T-helper 22 cell (primary cell): ENCODE measurements at places on chromosomes 13 and 19.
A peak's percentile ranks its signal among the peaks of the same experiment; 100 is the strongest.

DNA sequence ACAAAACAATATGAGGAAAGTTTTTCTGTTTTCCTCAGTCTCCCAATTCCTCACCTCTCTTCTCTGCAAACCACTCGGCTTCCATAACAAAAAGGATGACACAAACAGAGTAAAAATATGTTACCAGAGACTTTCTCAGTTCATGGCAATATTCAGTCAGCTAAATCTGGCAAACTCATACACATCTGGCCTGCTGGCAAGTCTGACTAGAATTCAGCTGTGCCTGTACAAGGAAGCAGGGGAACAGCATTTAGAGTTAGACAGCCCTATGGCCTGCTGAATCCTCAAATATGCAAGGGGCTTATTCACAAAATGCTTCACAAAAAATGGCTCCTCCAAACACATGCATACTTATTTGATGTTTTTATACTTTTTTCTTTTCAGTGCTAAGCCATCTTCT, 227.8 kb downstream of the ENOX1 start:
- no peak for DNase-seq

- no peak for DNase-seq
Measured at GRCh38 chr13:80599765-80600164, 258.8 kb upstream of the SPRY2 start.

GRCh38 chr13:107192289-107192688, 624.4 kb upstream of the ARGLU1 start:
- DNase-seq: no peak

GRCh38 chr19:30857388-30857787, 485.2 kb downstream of the ZNF536 start:
- DNase-seq: no peak

- peak; percentile 62 for DNase-seq
Measured at GRCh38 chr19:4369109-4369887, 25.9 kb downstream of the MPND start.

- no peak for DNase-seq
Measured at GRCh38 chr13:110242615-110243014, 64.3 kb downstream of the COL4A1 start.

DNA sequence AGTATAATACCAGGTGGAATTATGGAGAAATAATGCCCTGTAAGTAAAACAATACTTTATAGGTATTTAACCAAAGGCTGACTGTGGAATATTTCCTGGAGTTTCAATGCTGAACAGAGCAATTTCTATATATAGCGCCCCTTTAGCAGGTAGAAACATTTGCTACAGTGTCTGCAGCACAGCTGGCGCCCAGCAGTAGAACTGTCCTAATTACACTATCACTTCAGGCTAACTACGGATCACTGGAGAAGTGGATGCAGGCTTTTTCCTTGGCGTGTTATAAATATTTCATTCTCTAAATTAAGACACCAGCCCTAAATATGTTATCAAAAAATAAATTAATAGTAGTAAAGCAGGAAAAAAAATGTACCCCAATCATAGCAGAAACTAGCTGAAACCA, 3.1 kb downstream of the SHISA2 start:
- no peak for DNase-seq

DNA sequence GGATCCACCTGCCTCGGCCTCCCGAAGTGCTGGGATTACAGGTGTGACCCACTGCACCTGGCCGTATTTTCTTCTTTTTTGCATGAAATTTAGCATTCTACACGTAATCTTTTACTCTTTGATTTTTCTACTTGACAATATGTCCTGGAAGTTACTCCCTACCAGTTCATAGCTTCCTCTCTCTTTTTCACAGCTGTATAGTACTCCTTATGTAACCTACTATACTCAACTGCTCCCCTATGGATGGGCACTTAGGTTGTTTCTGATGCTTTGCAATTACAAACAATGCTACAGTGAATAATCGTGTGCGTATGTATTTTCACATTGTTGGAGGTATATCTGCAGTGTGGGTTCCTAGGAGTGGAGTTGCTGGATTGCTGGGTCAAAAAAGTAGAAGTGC, 90.5 kb upstream of the FARP1 start:
- DNase-seq: no peak

- DNase-seq: no peak
Measured at GRCh38 chr19:10815969-10816644, 19.9 kb downstream of the TMED1 start.

DNA sequence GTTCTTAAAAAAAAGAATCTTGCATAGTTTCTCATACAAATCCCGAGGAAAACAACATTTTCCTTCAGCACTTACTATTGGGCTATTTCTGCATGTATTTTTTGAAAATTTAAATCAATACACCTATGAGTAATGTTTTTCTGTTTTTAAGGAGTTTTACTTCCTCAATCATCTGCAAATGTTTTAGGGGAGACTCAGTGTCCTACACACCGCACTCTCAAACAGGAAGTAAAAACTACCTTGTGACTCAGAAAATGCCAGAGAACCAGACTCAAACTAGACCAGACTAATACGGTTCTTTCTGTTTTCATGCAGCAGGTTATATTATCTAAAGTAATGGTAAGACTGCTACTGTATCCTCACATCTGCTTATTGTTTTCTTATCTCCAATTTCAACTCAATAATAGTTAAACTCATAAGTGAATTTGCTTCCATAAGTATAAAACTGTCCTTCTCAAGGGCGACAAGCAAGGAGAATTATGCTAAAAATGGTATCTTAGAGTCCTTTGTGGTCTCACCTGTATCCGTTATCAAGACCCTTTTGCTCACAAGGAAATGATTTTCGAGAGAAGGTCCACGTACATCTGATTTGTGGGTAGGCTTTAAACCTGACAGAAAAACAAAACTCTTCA, 52.5 kb downstream of the FLT3 start:
- DNase-seq: no peak

- DNase-seq: peak; percentile 77
Measured at GRCh38 chr19:1067341-1067957, 482 bp downstream of the ARHGAP45 start.

- peak; percentile 39 for DNase-seq
Measured at GRCh38 chr19:49591731-49592485, 926 bp downstream of the PRR12 start.

- DNase-seq: no peak
Measured at GRCh38 chr13:77611068-77611467, 75.6 kb downstream of the SCEL start.

- no peak for DNase-seq
Measured at GRCh38 chr19:53782698-53783097, 41.4 kb downstream of the NLRP12 start.

- no peak for DNase-seq
Measured at GRCh38 chr13:41402691-41403511, 54.4 kb upstream of the RGCC start.

GRCh38 chr19:58123354-58123753, 25.3 kb upstream of the ZSCAN18 start:
- no peak for DNase-seq

DNA sequence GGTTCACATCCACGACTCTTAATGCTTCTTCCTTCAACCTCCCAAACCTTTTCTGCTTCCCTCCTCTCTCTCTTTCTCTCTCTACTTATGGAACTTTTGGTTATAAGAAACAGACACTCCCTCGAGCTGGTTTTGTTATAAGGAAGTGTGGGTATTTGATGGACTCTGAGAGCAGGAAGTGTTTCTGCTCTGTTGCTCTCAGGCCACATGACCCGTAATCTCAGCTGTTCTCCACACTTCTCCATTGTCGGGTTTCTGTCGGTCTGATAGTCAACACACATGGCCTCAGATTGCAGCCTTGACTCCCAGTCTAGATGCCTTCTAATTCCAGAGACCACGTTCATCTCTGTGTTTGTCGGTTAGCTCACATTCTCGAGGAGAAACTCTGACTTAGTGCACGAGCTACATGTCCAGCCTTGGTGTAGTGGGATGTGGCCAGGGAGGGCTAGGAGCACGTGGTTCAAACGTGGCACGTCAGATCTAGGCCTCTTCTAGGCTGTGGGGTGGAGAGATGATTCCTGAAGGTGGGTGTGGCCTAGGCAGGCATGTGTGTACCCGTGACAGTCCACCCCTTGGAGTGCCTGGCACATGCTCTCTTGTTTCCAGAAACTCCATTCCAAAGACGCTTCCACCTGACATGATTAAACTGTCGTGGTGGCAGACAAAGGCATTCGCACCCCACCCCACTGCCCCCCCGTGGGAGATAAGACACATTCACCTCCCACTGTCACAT, 26.3 kb downstream of the CNFN start:
- DNase-seq: no peak

DNA sequence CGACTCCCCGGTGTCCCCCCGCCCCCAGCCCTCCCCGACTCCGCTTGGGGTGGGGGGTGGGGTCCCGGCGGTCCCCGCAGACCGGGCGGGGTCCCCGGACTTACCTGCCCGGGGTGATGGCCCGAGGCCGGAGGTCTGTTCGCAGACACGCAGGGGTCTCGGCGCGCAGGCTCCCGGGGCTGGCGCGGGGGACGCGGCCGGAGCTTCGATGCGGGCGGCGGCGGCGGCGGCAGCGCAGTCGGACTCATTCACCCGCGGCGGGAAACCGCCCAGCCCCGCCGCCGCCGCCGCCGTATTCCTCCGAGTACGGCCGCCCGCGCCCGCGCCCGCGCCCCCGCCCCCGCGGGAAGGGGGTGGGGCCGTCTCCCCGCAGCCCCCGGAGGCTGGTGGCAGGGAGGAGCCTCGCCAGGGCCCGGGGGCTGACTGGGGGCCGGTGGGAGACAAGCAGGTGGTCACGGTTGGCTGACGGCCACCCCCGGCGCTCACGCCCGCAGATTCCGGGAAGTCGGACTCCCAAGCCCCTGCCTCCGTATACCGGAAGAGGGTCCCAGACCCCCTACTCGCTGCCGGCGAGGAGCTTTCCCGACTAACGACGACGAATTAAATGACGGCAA, at the start of gene C2CD4C:
C2CD4C (minus strand) TSS at position 246 of the 614 bp plus-strand sequence. CDS start 786 bp downstream, outside the sequence.
- DNase-seq: no peak

- no peak for DNase-seq
Measured at GRCh38 chr13:30850204-30850866, 55.7 kb upstream of the MEDAG start.

DNA sequence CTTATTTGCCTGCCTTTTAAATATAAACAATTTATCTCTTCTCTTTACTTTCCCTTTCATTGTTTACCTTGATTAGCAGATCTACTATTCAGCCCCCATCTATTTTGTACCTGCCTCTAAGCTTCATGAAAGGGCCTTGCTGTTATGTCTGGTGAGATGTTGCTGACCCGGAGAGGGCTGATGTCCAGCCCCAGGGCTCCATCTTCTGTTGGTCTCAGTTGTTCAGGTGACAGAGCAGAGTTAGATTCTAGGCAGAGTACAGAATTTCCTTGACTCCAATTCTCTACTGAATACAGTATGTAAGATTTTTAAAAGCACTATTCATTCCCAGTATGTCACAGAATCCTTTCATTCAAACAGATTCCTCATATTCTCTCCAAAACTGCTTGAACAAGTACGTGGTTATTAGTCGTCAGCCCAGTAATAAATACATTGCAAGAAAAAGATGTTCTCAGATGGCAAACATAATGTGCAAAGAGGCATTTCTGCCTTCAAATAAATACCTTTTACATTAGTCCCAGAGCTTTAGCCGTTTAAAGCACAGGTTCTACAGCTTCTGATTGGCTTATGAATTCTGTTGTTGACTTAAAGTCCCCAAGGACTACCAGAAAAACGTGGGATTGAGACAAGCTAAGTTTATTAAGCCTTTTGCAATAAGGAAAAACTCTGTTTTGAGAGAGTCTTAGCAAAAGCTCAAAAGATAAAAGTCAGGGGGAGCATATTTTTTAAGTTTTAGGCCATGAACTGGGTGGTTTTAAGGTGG, 159.1 kb downstream of the GPC5 start:
- no peak for DNase-seq

- no peak for DNase-seq
Measured at GRCh38 chr19:7211191-7211951, 82.8 kb downstream of the INSR start.

DNA sequence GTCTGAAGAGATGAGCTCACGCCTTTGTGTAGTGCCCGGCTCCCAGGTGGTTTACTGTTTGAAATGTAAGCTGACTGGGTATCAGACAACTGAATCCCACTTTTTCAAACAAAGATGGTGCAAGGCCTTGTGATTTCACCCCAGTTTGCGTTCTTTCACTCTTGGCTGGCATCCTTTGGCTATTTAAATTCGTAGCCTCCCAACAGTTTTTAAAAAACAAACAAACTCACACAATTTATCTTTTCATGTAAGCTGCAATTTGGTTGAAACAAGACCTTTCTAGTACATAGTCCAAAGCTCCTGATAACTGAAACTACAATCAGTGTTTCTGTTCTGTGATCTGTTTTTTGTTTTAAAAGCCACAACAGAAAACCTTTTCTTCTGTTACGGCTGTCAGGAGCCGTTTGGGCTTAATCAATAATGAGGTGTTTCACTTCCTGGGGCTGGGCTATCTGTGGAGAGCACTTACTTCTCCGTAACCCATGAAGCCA, 65.1 kb upstream of the NPAS1 start:
- DNase-seq: no peak

DNA sequence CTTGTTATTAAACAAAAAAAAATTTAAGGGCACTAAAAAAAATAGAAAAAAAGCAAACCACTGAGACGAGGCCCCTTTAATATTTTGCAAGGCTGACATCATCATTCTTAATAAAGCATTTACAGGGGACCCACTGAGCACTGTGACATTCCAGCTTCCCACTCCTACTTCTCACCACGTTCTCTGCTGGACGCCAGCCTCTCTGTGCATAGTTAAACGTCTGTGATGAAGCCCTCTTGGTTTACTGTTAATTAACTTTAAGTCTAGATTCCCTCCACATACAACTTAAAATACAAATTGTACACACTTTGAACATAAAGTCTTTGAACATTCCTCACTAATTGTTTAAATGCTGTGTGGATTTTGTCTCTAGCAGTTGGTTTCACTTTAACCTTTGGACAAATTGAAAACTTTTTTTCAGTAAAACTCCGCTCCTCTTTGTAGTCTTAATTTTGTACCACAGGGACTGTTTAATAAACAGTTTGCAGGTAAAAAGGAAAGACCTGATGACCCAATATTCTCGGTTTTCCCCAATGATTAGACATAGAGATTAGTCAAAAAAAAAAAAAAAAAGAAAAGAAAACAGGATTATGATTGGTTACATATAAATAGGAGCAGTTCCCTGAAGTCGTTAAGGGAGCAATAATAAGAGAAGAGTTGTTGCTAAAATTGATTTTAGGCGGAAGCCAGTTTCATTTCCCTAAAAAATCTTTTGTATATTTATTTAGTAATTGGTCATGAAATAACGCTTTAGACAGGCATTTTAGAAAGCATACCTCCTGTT, 219.8 kb downstream of the MZT1 start:
- DNase-seq: no peak

- DNase-seq: no peak
Measured at GRCh38 chr19:10872546-10873107, 1.3 kb downstream of the CARM1 start.
